ENCODE measurements at places on chromosomes 7 and 10.

DNA sequence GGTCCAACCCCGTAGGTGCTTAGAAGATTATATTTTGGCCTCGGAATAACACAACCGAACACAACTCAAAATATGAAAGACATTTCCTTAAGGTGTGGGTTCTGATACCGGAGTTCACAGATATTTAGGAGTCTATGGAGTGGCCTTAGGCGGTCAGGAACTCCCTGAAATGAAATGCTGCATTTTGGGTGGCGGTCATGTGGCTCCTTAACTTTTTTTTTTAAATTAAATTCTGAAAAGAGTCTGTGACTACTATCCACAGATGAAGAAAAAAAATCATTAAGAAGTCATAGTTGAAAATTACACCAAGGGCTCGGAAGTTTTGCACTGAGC lies 290.9 kb upstream of the NFE2L3 start:
- no peak for DNase-seq

GRCh38 chr10:77308084-77308732 lies 329.4 kb downstream of the KCNMA1 start:
- no peak for DNase-seq

DNA sequence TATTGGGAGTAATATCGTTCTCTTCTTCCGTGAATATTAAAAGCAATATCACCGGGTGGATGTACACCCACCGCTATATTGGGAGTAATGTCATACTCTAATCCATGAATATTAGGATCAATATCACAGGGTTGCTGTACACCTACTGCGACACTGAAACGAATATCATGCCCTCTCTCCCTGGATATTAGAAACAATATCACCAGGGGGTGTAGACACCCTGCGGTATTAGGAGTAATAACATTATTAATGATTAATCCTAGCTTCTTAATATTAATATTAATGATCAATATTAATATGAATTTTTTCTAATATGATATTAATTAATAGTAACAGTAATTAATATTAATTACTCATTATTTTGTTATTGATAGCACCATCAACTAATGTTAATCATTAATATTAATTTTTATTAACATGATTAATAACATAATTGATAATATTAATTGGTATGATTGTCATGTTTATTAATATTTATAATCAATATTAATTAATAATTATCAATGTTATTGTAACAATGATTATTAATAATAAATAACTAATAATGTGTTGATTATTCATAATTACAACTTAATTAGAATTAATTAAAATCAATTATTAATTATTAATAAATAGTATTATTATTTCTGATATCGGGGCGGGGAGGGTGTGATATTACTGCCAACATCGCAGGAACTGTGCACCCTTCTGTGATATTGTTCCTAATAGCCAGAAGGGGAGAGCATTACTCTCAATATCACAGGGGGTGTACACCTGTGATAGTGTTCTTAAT lies 121.3 kb upstream of the C1GALT1 start:
- DNase-seq: no peak

- no peak for DNase-seq
Measured at GRCh38 chr7:122595885-122596284, 103.0 kb downstream of the RNF133 start.

DNA sequence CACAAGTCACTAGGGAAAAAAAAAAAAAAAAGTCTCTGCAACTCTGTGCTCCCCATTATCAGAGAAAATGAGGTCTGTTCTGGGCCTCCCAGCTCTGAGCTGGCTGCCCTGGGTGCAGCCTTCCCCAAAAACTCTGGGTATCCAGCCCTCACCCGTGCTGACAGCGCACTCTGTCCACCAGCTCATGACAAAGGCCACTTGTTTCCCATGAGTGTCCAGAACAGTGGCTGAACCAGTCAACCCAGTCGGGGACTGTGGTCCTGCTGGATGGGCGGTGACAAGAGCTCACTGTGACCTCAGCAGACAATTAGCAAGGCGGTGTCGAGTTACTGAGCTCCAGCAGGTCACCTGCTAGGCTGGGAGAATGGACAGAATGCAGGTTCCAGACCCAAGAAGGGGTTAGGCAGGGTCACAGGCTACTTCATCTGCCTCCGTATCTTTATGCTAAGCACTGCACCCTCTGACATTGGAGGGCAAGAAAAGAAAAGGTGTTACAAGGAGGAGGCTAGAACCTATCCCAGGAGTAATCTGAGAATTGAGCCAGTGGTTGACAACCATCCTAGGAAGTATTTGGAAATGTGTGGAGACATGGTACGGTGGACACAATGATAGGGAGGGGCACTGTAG lies 37.2 kb downstream of the DLG5 start:
- DNase-seq: no peak

- no peak for DNase-seq
Measured at GRCh38 chr7:79361214-79361613, 92.3 kb downstream of the MAGI2 start.

DNA sequence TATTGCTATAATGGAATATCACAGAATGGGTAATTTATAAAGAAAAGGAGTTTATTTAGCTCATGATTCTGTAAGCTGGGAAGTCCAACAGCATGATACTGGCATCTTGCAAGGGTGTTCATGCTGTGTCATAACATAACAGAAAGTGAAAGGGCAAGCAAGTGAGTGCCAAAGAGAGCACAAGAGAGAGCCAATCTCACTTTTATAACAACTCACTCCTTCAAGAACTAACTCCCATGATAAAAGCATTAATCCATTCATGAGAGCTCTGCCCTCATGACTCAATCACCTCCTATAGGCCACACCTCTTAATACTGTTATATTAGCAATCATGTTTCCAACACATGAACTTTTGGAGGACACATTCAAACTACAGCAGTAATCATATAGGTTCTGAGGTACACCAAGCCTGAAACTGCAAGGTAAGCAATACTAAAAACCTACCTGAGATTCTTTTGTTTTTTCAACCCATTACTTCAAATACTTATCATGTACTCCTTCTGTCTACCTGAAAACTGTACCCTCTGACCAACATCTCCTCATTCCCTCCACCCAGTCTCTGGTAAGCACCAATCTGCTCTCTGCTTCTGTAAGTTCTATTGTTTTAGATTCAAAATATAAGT lies 219.7 kb downstream of the MTERF1 start:
- DNase-seq: no peak

GRCh38 chr7:27303026-27303425 lies 60.4 kb downstream of the EVX1 start:
- DNase-seq: no peak

GRCh38 chr10:88113232-88113631 lies 249.8 kb downstream of the PTEN start:
- DNase-seq: no peak

- no peak for DNase-seq
Measured at GRCh38 chr7:81187753-81188152, 268.9 kb upstream of the SEMA3C start.

- DNase-seq: no peak
Measured at GRCh38 chr10:36506261-36506660, 619.1 kb upstream of the ANKRD30A start.

DNA sequence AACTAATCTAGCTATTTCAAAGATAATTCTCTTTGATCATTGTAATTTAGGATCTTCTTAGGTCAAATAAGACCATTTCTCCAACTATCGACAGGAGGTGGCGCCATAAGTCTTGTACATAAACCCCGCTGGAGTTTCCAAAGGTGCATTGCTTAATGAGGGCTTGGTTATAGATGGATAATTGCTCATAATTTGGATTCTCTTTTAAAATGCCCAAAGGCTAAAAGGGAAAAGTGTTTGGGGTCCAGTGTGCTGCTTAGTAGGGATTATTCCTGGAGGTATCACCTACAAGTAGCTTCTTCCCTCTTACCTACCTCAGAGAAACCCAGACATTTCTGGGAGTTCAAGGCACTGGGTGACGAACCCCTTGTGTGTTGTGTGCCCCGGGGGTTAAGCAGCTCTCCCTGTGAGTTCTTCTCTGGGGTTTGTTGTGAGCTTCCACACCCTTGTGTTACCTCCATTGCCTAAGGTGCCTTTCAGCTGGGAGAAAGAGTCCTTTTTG lies 75.2 kb downstream of the PAXIP1 start:
- DNase-seq: peak; percentile 87

DNA sequence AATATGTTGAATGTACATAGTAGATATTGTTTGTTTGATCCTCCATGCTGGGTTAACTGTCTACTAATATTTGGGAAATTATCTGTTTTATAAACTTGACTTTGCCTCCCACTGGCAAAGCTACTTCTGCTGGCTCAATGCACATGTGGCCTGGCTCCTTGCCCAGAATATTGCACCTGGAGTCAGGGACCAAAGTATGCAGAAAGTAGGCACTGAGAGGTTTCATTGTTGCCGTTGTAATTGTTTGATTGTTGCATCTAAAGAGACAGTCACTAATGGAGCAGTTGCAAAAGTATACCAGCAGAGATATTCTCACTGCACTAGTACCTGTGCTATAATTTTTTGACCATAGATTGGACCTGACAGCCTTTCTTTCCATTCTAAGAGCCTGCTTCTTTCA lies 137.8 kb upstream of the CNTNAP2 start:
- no peak for DNase-seq

GRCh38 chr7:73449422-73449821 lies 15.8 kb downstream of the FZD9 start:
- DNase-seq: no peak

GRCh38 chr7:2510909-2511768 lies 8.4 kb upstream of the LFNG start:
- no peak for DNase-seq
